Breast epithelium (tissue), 4 donors: ENCODE measurements at places on chromosomes 4 and X.

- no peak for DNase-seq
These were observed 89.3 kb upstream of the CYLC1 start for GRCh38 chrX:83771664-83772063.

GRCh38 chr4:68962868-68963267 lies 11.3 kb upstream of the UGT2A3 start:
- no peak for DNase-seq

DNA sequence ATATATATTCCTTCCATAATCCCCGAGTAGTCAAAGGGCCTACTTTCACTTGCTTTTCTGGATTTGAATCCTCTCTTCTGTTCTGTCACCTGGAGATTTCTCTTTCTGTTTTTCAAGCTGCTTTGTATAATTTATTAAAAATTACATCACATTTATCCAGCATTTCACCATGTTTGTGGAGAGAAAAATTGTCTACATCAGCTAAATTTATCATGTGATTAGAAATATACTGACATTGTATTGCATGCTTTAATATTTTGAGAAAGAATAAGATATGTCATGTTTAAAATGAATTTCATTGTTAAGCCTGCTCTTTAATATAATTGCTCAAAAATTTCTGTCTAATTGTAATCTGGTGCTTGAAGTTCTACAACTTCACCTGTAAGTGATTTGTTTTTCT lies 323.1 kb upstream of the DKK2 start:
- no peak for DNase-seq

- DNase-seq: no peak
These were observed 406.4 kb downstream of the PPARGC1A start for GRCh38 chr4:23483320-23483960.

- peak; percentile 44 for DNase-seq
These were observed 165.3 kb upstream of the PPP1R2C start for GRCh38 chrX:42943051-42943974.

- no peak for DNase-seq
These were observed 48.0 kb upstream of the CASK start for GRCh38 chrX:41971346-41971745.

DNA sequence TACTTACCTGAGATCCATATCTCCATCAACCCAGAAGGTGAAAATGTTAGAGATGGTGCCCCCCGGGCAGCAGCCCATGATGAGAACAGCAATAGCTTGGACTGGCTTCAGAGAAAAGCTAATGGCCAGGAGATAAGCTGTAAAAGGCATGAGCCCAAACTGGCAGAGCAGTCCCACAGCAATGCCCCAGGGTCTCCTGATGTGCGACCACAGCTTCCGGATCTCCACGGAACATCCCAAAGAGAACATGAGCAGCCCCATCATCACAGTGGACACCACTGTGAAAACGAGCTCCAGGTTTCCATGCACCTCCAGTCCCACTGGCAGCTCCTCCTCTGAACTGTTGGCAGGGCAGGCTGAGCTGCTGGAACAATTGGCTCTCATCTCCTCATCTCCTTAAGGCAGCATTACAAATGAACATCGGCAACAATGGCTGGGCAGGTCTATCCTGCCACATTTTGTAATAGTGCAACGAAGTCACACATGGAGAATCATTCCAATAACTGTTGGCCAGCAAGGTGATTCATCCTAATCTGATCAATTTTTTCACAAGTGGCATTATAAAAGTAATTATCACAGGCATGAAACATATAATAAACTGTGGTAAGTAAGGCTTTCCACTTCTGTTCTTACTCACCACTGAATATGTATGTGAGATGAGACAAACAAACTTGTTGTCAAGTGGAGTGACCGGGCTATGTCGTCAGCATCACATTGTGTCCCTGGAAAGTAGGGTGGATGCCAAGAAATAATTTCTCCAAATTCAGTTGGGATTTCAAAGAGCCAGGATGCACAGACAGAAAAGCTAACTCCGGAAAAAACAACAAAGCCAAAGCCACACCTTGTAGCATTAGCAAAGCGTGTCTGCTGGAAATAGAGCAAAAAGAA lies at the start of gene SLC10A6:
TSS of gene SLC10A6 (minus strand) at position 653 of the 888 bp plus-strand sequence. CDS start at position 384, 269 bp downstream.
- no peak for DNase-seq

- no peak for DNase-seq
These were observed 569 bp downstream of the ARFIP1 start for GRCh38 chr4:152780267-152780778.

- no peak for DNase-seq
These were observed 130.2 kb downstream of the AMELX start for GRCh38 chrX:11423362-11423818.

DNA sequence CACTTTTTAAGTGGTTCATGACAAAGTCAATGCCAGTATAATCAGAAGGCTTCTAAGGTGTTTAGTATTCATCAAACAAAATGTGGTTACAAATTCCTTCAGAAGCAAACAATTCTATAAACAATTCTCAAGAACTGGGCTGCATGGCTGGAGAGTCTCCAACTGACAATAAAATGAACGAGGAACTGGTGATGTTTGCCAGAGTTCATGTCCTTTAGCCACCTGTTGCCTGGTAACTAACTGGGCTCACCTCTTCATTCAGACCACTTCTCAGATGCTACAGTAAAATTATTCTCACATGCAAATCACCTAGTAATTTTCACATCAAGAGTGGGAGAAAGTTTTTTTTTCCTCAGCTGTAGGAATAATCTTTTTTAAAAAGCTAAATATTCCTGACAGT lies 53.3 kb downstream of the CAMK2D start:
- no peak for DNase-seq

- DNase-seq: no peak
These were observed 121.2 kb downstream of the TBCK start for GRCh38 chr4:106194801-106195200.

DNA sequence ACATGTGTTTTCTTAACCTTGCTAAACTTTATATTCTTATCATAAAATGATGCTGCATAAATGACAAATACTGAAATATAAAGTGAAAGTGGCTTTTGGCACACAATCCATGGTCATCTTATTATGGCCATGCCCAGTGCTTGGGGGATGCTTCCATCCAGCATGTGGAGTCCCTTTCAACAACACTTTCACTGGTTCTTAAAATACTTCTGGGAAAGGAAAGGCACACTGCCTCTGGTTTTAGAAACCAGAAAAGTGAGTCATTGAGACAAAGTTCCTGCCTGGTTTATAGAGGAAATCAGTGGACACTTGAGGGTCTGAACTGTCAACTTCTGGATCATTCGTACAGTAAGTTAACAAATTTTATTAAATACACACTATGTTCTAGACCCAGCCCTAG lies 248.0 kb upstream of the ADAMTS3 start:
- DNase-seq: no peak

DNA sequence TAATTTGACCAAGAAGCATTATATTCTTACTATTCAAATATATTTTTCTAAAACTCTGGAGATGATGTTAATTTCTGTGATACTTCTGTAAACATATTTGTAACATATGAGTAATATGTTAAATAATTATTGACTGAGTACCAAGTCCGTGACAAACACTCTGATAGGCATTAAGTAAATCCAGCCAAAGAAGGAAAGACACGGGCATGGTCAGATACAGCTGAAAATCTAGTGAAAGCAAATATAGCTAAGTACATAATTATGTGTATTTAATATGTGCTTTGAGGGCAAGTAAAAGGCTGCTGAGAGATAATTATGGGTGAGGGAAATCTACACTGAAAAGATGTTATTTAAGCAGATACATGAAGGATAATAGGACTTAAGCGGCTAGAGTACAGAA lies 1263.6 kb upstream of the ADGRL3 start:
- no peak for DNase-seq

- DNase-seq: no peak
These were observed 11.0 kb downstream of the BMX start for GRCh38 chrX:15511563-15511962.
